ENCODE measurements at places on chromosomes 7 and 10.

DNA sequence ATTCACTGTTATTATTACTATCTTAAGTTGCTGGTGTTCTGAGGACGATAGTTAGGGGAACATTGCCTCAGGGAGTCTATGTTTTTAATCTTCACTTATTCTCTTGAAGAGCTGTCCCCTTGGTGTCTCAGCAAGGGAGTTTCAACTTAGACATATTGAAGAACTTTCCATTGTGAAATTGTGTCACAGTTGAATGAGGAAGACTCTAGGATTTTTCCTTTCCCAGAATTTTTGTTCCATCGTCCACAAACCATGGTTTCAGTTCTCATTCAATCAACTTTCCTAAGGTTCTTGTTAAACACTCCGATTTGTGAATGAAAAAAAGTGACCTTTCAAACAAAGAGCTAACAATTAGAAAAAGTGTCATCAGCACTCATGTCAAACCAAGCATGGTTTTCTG is 128.3 kb downstream of the GATA3 start:
- no peak for DNase-seq

GRCh38 chr10:3782451-3783315 is 2.3 kb downstream of the KLF6 start:
- no peak for DNase-seq

GRCh38 chr7:2711895-2712675 is 24.1 kb downstream of the AMZ1 start:
- DNase-seq: no peak

GRCh38 chr7:40571796-40572195 is 437.0 kb downstream of the SUGCT start:
- no peak for DNase-seq

- no peak for DNase-seq
Observed at GRCh38 chr7:97026715-97027426, 2.2 kb upstream of the DLX5 start.

- no peak for DNase-seq
Observed at GRCh38 chr7:44512736-44513135, 22.3 kb upstream of the NUDCD3 start.

DNA sequence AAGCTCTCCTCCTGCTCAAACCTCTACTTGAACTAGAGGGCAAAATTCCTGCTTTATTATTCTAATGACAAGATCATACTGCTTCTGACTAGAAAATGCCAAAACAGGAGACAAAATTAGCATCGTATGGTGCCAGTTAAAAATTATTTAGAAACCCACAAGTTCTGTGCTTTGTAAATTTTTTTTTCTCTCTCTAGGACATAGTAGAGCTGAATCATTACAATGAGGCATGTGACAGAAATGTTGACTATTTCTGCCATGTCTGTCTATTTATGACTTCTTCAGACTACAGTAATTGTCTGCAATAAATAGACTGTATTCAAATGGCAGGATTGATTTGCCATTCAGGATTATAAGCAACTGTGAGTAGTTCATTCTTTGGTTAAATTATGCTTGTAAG is 335.8 kb downstream of the PRPF18 start:
- no peak for DNase-seq

DNA sequence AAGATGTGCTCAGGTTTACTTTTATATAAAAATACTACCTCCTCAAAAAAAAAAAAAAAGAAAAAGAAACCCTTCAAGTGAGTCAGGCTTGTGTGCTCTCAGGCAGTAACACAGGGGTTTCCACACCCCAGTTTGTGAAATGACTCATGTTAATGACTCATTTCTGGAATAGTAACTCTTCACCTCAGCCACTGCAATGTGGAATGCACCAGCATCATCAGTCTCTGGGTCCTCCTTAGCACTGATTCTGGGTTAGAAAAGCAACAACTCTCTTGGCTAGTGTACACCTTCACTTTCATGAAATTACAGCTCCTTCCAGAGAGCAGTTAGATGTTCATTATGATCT is 110.6 kb downstream of the EMX2 start:
- no peak for DNase-seq

- DNase-seq: no peak
Observed at GRCh38 chr7:96173781-96174180, 148.1 kb downstream of the SLC25A13 start.

- no peak for DNase-seq
Observed at GRCh38 chr7:134732728-134733127, 46.7 kb upstream of the CALD1 start.

DNA sequence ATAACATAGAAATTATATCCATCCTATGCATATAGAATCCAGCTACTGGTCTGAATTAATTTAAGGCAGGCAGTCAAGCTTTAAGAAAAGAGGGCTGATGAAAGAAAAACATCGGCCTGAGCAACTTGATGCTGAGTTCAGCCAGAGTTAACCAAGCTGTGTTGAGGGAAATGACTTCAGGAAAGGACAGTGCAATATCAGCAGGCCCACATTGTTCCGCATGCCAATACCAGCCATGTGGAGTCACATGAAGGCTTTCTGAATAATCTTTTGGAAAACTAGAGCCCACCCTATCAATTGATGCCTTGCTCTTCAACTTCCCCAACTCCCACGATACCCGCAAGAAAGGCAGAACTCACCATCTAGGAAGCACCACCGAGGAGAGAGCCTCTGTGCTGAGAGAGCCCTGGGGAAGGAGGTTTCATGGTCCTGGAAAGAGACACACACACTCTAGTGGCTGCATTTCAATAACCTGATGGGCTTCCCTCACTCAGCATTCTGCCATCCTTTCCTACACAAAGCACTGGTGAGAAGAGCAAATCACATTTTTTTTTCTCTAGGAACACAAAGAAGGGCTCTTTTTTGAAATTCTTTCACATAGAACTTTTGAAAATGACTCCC is 125.8 kb upstream of the PTN start:
- DNase-seq: no peak

DNA sequence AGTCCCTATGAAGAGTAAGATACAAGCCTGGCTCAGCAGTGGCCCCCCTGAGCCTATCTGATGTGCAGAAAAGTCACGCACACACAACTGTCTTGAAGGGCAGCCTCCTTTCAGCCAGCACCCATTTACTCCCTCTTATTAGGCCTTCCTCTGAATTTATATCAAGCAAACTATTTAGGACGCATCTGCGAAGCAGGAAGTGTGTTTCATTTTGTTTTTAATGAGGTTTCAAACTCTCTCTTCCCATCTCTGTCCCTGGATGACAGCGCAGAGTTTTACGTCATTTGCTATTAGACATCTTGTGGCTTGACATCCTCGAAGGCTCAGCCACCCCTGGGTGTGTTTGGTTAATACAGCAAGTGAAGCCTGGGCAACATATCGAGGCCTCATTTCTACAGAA is 79.5 kb downstream of the CUX1 start:
- no peak for DNase-seq

DNA sequence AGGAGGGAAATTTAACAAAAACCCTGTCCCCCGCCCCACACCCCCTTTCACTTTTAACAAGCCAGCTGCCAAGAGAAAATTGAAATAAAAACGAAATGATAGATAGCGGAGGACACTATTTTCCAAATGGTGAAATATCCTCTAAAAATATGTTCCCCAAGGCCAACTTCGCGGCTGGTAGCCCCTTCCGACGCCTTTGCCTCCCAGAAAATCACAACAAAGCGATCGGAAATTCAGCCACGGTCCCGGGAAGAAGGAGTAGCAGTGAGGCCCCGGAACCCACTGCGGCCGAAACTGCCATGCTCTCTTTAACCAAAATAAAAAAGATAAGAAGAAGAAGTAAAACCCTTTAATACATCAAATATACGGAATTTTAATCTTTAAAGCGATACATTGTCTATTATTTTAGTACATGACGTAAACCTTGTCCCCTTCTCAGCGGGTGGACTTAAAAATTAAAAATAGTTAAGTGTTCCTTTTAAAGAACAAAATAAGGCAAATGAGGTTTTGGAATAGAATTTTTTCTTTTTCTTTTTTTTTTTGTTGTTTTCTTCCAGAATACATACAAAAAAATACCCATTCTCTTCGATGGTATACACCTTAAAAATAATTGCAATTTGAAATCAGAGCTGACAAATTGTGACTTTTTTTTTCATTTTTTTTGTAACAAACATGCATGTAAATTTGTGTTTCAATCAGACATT is 3.9 kb downstream of the ZNF503 start:
- no peak for DNase-seq

- DNase-seq: no peak
Observed at GRCh38 chr10:112979927-112980326, 29.9 kb downstream of the TCF7L2 start.

GRCh38 chr7:120714945-120715344 is 143.0 kb downstream of the TSPAN12 start:
- DNase-seq: no peak

- DNase-seq: no peak
Observed at GRCh38 chr7:91876391-91877133, 3.9 kb downstream of the MTERF1 start.
